T-helper 17 cell (primary cell): ENCODE measurements at places on chromosomes 5 and 9.

DNA sequence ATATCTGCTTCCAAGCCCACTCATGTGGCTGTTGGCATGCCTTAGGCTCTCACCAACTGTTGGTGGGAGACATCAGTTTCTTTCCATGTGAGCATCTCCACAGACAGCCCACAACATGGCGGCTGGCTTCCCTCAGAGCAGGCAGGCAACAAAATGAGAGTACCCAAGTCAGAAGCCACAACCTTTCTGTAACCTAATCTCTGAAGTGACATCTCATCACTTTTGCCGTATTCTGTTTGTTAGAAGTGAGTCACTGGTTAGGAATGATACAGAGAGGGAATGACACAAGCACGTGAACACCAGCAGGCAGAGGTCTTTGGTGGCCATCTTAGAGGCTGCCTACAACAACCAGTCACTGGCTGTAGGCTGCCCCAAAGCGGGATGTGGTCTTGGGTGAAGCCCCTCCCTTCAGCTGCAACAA lies 88.6 kb upstream of the RASGRF2 start:
- DNase-seq, result no peak

DNA sequence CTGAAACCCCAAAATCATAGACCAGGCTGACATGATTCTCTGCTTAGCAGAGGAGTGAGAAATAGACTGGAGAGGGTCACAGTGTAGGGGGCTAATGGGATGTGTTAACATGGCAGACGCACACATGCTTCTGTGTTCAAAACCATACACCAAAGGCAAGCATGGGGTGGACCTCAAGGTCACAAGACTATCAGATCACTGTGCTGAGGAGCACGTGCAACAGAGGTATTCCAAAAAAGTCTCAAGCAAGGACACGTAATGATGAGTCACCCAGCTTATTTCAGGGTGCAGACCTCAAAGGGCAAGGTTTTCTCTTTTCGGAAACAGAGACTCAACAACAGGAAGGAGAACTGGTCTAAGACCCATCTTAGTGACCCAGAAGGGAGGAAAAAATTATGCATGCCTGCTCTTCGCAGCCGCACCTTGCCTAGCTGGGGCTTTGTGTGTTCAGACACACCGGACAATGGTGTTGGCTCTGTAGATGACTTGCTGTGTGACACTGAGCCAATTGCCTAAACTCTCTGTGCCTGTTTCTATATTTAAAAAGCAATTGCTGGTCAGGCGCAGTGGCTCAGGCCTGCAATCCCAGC lies 20.3 kb downstream of the WHRN start:
- DNase-seq, result no peak

DNA sequence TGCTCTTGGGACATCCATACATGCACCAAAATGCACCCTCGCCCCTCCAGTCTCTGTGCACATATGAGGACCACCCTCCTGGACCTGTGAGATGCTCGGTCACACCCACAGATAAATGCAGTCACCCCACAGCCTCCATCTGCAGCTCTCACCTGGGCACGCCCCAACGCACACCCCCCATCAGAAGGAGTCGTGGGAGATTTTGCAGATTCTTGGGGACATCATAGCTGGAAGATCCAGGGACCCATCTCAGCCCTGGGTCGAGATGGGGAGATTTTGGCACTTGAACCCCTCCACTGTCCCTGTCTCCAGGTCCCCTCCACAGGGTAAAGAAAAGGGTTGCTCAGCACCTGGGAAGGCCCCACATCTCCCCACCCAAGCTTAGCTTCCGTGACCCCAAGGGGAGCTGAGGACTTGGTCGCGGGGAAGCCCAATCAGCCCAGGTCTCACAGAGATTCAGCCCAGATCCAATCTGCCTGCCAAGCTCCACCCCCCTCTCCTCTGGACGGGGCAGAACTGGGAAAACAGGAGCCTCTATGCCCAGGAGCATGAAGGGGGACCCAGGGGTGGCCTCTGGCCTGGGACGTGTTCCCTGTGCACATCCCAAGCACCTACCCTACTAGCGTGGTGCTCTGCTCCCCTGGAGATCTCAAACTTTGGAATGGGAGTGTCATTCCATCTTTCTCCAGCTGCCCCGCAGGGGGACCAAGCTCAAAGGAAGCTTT lies 89.2 kb upstream of the LMX1B start:
- DNase-seq, result no peak

GRCh38 chr9:16708656-16709435 lies 161.6 kb downstream of the BNC2 start:
- DNase-seq, result no peak

GRCh38 chr5:15823398-15823797 lies 323.4 kb downstream of the FBXL7 start:
- DNase-seq, result no peak

- no peak for DNase-seq
These were observed 273.7 kb downstream of the PBX3 start for GRCh38 chr9:126020836-126021235.

- DNase-seq, result peak; percentile 12
These were observed 118.4 kb upstream of the PRSS3 start for GRCh38 chr9:33676746-33677505.

- no peak for DNase-seq
These were observed 162.2 kb downstream of the SREK1 start for GRCh38 chr5:66306105-66306843.

- DNase-seq, result no peak
These were observed 388.0 kb downstream of the CDH12 start for GRCh38 chr5:22465177-22465576.

GRCh38 chr5:165209101-165209727 lies 1703.8 kb downstream of the MAT2B start:
- no peak for DNase-seq
